ENCODE measurements at places on chromosomes 6 and 20.

GRCh38 chr6:7267466-7268091 lies 45.4 kb downstream of the SSR1 start:
- DNase-seq = no peak

DNA sequence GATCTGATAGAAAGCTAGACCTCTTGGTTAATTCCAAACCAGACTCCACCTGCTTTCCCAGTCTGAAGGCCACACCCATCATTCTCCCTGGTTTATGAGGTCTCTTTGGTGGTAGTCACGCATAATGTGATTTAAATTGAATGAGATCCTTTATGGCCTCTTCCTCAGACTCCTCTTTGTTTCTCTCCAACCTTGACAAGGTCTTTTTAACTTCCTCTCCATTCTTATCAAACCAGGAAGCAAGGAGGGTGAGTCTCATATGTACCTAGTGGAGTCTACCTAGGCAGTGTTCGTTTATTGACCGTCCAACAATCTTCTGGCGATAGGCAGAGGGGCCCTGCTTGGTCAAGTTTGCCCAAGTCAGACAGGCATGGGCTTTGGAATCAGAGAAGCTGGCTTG lies 184.2 kb upstream of the LAMP5 start:
- no peak for DNase-seq

- no peak for DNase-seq
These were observed 13.5 kb downstream of the REV3L start for GRCh38 chr6:111469543-111469942.

GRCh38 chr6:161634916-161635315 lies 361.1 kb upstream of the AGPAT4 start:
- no peak for DNase-seq

DNA sequence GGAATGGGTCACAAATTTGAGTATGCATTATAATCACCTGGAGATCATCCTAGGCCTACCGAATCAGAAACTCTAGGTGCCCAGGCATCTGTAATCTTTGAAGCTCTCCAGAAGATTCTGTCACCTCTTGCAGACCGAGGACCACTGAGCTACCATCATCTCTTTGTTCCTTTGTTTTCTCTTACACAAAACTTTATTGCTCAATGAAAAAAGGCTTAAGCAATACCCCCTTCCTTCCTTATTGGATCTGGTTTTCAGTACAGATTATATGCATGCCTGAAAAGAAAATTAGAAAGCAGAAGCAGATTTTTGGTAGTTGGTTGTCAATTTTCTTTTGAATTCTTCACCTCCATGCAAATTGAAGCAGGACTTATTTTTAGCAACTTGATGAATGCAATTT lies 31.3 kb downstream of the STX11 start:
- DNase-seq = no peak

DNA sequence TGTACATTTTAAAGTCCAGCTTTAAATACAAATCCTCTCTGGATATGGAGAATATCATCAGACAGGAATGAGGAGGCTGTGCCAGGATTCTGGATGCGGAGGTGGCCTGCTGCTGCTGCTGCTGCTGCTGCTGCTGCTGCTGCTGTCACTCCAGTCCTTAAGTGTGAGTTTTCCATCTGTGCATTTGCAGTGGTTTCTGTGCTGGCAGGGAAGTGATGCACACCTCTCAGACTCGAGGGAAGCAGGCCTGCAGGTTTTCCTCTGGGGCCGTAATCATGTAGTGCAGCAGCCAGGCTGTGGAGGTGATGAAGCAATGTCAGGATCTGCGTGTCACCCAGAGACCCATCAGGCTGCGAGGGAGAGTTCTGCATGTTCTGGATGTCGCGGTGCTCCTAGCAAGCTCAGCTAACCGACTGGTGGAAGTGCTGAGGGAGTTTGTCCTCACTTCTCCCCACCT lies 32.0 kb downstream of the CFAP61 start:
- peak; percentile 68 for DNase-seq

DNA sequence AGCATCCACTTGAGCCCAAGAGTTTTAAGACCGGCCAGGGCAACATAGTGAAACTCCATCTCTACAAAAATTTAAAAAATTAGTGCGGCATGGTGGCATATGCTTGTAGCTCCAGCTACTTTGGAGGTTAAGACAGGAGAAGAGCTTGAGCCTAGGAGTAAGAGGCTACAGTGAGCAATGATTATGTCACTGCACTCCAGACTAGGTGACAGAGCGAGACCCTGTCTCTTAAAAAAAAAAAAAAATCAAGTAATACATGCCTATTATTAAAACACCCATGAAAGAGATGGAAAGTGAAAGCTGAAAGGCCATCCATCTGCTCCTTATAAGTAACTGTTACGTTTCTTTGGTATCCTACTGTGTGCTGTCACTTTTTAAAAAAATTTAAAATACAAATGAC lies 66.4 kb downstream of the FKBP5 start:
- no peak for DNase-seq

GRCh38 chr20:36149469-36149868 lies 5.1 kb upstream of the EPB41L1 start:
- DNase-seq = no peak

- no peak for DNase-seq
These were observed 54.1 kb upstream of the SHLD1 start for GRCh38 chr20:5696011-5696559.

DNA sequence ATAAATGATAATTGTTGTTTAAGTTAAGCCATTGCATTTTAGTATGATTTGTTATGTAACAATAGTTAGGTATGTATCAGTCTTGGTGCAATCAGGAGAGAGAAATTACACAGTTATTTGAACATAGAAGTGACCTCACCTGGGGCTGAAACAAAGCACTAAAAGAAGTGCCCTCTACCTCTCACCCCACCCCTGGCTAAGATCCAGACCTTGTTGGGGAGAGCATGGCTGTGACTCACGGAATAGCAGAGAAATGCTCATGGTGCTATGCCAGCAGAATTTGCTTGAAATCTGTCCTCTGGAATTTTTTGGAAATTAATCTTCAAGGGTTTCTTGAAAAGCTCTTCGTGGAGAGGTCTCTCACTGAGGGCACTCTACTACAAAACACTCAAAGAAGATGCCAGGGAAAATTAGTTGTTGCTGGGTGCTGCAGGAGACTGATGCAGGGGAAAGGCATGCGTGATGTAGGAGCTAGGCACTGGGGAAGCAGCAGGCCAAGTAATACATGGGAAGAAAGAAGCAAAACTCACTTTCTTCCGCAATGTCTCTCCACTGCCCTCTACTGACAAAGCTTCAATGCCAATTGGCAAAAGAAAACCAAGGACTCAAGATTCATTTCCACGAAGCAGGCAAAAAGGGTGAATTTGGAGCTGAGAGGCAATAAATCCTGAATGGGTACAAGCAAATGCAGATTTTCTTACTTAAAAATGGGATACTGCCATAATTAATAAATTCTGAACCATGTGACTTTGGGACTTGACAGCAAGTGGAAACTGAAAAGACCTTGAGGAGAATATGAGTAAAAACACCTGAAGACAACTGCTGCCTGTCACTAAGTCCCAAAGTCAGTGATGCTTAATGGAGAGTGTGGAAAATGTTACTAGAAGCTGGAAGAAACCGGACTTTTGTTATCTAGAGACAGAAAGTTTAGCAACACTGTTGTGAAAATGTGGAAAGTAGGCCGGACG lies 136.3 kb upstream of the ZNF184 start:
- no peak for DNase-seq

DNA sequence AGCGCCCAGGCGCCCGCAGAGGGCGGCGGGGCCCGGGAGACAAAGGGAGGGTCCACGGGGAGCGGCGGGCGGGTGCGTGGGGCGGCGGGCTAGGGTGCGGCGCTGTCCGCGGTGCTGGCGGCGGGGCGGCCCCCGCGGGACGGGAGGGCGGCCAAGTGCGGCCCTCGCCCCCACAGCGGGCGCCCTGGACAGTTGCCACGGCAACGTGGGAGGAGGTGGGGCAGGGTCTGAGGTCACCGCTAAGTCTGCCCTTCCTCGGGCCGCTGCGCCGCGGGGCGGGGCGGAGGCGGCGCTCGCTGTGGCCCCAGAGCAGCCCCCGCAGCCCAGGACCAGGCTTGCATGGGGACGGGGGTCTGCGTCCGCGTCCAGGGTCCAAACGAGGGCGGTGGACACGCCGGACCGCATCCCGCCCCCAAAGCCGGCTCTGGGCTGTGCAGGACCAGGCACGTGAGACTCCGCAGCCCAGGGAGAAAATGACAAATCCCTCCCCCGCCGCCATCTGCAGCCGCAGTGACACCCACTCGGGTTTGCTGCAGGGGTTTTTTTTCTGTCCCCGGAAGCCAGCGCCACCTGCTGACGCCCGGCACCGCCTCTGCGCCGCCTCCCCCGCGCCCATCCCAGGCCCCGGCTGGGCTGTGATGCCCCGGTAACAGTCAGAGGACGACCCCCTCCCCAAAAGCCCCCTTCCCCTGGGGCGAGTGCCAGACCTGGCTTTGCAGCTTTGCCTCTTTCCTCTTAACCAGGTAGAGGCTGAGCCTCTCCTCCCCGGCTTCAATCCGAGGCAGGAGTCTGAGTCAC lies 36.8 kb downstream of the YTHDF1 start:
- peak; percentile 85 for DNase-seq

DNA sequence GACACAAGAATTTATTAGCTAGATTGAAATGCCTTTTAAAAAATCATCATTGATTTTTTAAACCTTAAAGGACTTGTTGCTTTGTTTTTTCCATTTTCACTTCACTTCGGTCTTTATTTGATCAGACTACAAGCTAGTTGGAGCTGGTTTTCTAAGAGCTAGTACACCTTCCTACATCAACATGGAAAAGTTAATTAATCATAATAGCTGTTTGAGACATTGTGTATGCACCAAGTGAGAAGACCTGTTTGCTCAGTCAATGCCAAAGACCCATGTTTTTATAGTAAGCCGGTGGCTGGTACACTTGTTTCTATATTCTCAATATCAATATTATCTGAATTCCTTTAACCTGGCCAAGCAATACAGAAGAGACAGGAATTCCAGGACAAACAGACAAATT lies 310.2 kb upstream of the SGK1 start:
- DNase-seq = no peak

GRCh38 chr20:46275091-46275490 lies 33.2 kb downstream of the CDH22 start:
- DNase-seq = no peak

DNA sequence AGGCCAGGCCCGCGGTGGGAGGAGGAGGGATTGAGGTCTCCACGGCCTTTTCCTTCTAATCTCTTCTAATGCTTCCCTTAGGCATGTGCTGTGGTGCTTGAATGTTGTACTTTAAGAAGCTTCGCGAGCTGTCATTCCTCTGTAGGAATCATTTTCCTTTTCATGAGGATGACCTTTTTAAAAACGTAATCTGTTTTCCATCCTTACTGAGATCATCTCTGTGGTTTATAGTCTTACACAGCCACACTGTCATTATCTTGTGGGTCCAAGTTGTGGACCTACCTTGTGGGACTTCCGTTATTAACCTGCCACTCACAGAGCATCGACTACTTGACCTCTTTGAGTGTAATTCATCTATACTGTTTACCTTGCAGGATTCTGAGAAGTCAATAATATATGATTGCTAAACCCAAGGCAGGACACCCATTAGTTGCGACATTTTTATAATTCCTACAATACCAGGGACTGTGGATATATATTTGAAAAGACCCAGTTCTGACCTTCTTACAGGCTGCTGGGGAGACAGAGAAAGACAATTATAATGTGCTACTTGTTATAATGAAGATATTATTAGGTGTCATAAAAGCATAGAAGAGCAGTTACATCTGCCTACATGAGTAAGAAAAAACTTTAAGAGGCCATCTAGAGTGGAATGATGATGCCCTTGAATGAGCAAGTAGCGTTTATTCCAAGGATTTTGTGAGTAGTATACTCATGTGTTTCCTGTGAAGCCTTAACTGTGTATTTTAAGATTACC lies 842 bp downstream of the SLC25A27 start:
- no peak for DNase-seq

DNA sequence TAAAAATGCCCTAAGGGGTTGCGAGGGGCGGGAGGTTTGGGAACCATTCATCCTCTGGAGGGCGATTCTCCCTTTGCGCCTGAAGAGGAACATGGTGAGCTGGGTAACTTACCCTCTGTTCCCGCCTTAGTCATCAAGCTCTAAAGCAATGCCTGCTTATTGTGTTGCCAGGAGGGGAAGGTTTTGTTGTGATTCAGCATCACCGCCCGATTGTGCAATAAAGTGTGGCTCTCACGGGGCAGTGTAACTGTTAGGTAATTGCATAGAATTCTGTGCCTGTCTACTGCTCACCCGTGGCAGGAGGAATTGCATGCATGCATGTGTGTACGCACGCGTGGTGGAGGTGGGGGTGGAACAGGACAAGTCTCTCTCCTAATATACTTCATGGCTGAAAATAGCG lies 95.5 kb upstream of the AGPAT4 start:
- no peak for DNase-seq

DNA sequence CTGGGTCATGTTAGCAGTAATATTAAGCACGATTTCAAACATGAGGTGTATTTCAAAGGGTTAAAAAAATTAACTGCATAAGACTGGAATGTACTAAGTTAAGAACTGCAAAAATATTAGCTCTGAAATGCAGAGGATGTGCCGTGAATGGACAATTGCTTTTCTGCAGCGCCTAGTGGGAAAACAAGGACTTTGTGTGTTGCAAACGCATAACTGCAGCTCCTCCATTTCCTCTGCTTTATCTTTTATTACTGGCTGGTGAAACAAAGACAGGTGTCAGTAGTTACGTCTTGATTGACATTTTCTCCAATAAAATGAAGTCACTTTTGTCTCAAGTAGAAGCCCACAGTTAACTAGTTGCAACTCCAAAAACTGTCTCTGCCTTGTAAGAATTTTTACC lies 1.7 kb downstream of the PDE7B start:
- no peak for DNase-seq

GRCh38 chr6:13534536-13534935 lies 39.9 kb upstream of the SIRT5 start:
- DNase-seq = no peak

DNA sequence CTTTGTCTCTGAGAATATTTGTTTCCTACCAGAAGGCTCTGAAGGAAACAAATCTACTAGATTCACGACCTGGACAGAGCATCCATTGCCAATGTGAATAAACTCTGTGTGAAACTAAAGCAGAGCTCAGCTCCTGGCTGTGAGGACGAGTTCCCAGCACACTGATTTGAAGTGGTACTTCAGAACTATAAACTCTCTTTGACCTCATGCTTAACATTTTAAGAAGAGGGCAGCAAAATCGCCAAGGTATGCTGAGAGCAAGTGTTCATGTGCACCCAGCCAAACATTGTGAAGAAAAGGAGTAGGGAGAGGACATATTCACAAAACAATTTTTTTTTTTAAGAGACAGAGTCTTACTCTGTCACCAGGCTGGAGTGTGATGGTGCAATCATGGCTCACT lies 33.7 kb upstream of the ZNF133 start:
- no peak for DNase-seq

GRCh38 chr6:24245275-24245674 lies 112.6 kb downstream of the DCDC2 start:
- no peak for DNase-seq

GRCh38 chr6:163189609-163190008 lies 224.9 kb upstream of the QKI start:
- no peak for DNase-seq
